ENCODE measurements at places on chromosomes 12 and 14.
A peak's percentile ranks its signal among the peaks of the same experiment; 100 is the strongest.

DNA sequence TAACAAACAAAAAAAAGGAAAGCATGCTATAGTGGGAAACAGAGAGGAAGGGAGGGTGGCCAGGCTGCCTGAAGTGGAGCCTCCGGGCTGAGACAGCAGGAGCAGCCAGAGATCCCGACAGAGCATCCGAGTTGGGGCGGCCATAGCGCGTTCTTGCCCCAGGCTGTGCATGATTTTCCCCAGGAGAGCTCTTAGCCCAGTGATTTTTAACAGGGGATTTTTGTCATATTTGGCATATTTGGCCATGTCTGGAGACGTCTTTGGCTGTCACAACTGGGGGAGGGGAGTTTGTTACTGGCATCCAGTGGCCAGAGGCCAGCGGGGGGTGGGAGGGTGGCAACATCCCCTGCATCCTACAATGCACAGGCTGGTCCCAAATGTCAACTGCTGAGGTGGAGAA is 23.6 kb downstream of the BDKRB1 start:
- DNase-seq, result no peak

- DNase-seq, result no peak
Observed at GRCh38 chr12:4933411-4933810, 23.7 kb downstream of the KCNA1 start.

- no peak for DNase-seq
Observed at GRCh38 chr14:57485635-57486034, 8.0 kb downstream of the CCDC198 start.

DNA sequence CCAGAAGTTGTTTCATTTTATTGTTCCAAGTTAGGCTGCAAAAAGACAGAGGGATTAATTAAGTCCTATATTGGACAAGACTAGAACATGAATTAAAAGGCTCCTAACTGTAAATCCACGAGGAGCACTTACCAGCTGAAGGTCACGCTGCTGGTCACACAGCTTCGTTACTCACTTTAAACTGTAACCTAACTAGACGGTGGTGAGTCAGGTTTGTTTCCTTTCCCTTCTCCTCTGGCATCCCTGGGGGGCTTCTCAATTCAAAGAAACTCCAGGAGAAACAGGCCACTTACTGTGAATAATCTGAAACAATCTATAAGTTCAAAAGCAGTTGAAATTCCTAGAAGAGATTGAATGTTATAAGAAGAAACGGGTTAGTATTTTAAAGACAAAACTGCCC is 331.4 kb downstream of the BCAT1 start:
- no peak for DNase-seq

DNA sequence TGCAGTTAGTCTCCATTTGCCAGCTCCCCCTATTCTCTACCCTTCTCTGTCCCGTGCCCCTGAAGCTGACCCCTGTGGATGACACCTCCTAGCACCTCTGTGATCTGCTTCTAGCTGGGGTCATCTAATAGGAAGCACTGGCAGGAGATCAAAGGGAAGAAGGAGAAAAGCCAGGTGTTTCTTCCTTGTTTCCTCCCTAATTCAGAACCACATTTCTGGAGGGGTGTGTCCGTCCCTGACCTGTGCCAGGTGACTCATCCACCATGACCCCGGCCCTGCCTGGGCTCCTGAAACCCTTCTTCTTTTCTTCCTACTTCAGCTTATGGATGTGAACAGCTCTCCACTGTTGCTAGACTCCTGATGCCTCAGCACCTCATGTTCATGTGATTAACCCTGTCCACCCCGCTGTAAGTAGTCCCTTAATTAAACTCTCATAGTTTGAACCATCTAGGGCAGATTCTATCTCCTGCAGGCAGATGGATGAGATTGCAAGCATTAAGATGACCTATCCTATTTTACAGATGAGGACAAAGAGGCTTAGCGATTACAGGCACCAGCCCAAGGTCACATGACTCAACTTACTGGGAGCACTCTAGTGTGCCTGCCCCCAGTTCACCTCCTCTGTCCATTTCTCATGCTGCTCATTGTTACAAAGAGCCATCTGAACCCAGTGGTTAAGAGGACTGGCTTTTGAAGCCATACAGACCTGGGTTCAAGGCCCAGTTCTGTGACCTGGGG is 770.5 kb downstream of the MED13L start:
- DNase-seq, result no peak

- no peak for DNase-seq
Observed at GRCh38 chr12:24864796-24865125, 84.1 kb downstream of the BCAT1 start.

DNA sequence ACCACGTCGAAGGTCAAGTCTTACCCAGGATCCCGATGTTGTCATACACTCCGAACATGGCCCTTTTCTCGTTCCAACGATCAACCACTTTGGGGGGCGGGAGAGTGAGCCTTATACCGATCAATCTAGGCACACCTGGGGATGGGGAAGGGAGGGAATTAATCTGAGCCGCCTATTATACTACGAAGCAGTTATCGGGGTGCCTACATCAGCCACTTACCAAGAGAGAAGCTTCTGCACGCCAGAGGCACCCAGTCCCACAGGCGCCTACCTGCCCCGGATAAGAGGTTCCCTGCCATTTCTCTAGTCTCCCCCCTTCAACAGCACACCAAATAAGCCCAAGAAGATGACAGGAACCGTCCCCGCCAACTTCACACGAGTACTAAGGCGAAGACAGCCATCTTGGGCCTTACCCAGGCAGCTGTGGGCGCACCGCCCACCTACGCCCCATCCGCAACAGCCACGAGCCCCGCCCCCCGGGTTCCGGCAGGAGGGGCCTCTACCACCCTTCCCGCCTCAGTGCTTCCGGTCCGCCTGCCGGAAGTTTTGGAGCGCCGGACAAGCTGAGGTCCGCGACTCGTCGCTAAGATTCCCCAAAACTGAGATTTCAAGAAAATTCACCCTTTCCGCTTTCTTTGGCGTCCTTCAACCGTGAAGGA is at the start of gene MRPL51:
Gene MRPL51 (minus strand): TSS at position 425 of the 659 bp plus-strand sequence. CDS start 126 bp downstream, at position 299.
- DNase-seq, result peak; percentile 79

GRCh38 chr12:113813229-113813541 is 152.9 kb downstream of the RBM19 start:
- DNase-seq, result no peak

- DNase-seq, result no peak
Observed at GRCh38 chr14:37844614-37845013, 249.2 kb downstream of the TTC6 start.

DNA sequence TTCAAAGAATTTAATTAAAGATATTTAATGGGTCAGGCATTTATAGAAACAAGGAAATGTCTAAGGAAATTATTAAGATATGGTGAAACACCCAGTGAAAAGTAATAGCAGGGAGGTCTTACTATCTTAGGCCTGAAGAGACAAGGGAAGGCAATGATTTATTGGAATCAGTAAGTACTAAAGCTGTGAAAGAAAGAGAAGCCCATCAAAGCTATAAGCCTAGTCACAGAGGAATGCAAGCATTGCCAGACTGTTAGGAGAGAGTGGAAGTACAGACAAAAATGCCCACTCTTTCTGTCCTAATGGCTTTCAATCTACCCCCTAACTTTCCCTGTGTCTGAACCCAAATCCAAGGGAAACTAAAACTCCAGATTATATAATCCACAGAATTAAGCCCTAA is 69.2 kb upstream of the PIK3C2G start:
- no peak for DNase-seq

- DNase-seq, result no peak
Observed at GRCh38 chr12:84995641-84996040, 40.4 kb downstream of the TSPAN19 start.

- DNase-seq, result no peak
Observed at GRCh38 chr12:104596134-104596799, 139.5 kb downstream of the CHST11 start.

DNA sequence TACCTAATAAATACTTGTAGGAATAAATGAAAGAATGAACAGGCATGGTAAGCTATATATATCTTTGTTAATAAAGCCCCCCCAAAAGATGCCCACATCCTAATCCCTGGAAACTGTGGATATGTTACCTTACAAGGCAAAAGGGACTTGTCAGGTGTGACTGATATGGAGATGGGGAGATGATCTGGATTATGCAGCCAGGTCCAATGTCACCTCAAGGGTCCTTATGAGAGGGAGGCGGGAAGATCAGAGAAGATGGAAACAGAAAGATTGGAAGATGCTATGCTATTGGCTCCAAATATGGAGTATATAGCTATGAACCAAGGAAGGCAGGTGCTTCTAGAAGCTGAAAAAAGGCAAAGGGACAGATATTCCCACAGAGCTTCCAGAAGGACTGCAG is 3.4 kb downstream of the RBM19 start:
- DNase-seq, result no peak

DNA sequence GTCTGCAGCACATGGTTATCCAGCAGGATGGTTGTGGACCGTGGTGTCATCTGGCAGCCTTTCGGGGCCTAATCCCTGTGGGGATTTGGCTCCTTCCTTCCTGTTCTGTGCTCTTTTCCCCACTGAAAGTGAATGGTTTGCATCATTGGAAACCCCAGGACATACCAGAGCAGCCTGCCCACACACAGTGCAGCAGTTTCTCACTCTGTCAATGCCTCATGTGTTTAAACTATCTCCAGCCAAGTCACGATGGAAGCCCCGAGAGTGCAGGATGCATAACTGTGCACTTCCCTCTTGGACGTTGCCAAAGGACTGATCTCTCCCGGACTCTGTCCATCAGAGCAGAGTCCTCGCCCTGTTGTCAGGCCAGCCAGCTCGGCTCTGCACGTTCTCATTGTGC is 29.0 kb upstream of the AMN start:
- no peak for DNase-seq

- no peak for DNase-seq
Observed at GRCh38 chr12:67720351-67720856, 71.9 kb downstream of the DYRK2 start.

- DNase-seq, result no peak
Observed at GRCh38 chr12:2302711-2303580, 250.2 kb downstream of the CACNA1C start.

- no peak for DNase-seq
Observed at GRCh38 chr14:70018713-70019211, 139.5 kb downstream of the SMOC1 start.

- DNase-seq, result no peak
Observed at GRCh38 chr12:2475984-2476383, 318.8 kb upstream of the FKBP4 start.

DNA sequence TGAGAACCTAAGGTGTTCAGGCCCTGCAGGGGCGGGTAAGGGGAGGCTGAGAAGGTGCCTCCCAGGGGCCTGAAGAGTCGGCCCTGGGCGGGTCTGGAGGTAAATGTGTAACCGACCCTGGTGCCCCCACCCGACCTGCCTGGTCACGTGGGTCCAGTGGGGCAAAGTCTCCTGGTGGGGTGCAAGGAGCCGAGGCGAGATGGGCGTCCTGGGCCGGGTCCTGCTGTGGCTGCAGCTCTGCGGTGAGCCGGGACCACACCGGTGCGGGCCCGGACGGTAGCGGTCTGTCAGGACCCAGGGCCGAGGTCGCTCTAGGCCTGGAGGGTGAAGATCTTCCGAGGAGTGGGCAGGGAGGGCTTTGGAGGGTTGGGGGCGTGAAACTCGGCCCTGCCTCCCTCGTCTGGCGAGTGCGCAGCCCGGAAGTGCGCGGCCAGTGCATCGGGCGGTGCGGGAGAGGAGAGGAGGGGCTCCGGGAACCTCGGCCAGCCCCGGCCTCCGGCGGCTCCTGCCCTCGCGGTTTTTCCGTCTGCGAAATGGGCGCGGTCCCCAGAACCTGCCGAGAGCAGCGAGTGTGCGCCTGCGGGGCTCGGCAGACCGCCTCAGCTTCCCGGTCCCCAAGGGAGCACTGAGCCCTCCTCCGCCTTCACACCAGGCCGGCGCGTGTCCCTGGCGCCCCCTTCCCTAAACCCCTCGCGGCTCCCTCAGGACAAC is at the start of gene AMN:
Gene AMN (plus strand): TSS at position 174 of the 711 bp plus-strand sequence. CDS start 26 bp downstream, at position 200.
- DNase-seq, result no peak
